Renal cortical epithelial cell (primary cell): ENCODE measurements at places on chromosomes 12 and 14. TPM values are rescaled to one million over a fixed set of nuclear protein-coding genes. Genes with fewer than 3 reads are reported as not detected.

The MYH6 gene
- total RNA-seq: not detected in 2 replicates

The PSME1 gene
- 209 and 265 TPM in 2 replicates for total RNA-seq

DNA sequence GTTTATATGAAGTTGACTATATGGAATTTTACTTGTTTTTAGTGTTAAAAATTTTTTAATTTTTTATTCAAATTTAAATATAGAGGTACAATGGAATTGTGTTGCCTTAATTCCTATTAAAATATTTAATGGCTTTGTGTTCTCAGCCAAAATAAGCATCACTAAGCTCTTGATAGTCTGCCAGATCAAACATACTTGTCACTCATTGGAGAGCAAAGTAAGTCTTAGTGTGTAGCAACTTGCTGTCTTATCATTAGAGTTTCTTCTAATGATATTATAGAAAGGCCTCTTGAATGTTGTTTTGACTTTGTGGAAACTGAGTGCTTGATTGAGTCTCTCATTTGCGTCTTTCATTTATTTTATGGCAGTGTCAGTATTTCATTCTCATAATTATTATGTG, 10.7 kb downstream of the SFSWAP start:
- DNase-seq: no peak

GRCh38 chr14:98701377-98701776, 570.6 kb downstream of the BCL11B start:
- DNase-seq: no peak

- DNase-seq: peak; percentile 51
Observed at GRCh38 chr12:53231921-53232645, at the start of gene RARG. RARG (minus strand) TSS chr12:53232209; CDS start chr12:53227545, 4,664 bp downstream.

DNA sequence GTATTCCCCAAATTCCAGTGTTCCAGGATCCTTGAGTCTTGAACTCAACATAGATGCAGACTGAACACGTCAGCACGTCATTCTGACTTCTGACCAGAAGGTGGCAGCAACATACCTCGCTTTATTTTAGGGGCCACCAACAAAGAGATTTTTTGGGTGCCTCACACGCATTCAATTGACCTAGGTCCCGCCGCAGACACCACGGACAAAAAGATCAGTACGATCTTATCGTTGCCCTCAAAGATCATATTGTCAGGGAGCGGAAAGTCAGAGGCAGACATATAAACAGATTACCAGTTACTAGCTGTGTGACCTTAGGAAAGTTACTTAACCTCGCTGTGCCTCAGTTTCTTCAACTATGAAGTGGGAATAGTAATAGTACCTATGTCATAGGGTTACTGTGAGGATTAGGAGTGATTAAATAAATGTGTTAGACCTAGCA, 6.5 kb upstream of the PRPH start:
- peak; percentile 40 for DNase-seq

DNA sequence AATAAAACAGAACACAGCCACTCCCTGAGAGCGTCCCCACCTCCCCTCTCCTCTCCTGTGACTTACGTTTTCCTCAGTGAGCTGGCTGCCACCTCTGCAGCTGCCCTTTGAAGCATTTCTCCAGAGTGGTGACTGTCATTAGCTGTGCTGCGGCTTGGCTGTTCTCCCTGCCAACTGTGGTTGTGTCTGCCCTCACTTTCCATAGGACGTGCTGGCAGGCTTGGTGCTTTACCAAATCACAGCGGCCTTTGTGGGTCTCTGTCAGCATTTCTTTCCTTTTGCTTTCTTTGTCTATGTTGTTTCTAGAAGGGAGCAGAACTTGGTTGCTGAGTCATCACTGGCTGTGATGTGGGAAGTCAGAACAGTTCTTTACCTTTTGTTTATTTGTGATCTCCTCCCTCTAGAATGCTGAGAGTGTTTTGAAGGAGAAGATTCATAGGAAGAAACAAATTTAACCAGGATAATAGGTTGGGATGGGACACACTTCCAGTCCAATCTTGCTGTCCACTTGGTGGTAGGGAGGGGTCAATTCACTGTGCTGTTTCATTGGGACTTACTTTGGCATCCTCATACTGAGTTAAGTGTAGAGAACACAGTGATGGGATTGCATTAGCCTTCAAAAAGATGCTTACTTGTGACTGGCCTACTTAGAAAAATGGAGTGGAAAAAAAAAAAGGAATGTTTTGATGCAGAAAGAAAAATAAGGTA, 88.2 kb downstream of the TMX1 start:
- DNase-seq: peak; percentile 77

- no peak for DNase-seq
Observed at GRCh38 chr12:47214771-47215170, 135.0 kb upstream of the AMIGO2 start.

DNA sequence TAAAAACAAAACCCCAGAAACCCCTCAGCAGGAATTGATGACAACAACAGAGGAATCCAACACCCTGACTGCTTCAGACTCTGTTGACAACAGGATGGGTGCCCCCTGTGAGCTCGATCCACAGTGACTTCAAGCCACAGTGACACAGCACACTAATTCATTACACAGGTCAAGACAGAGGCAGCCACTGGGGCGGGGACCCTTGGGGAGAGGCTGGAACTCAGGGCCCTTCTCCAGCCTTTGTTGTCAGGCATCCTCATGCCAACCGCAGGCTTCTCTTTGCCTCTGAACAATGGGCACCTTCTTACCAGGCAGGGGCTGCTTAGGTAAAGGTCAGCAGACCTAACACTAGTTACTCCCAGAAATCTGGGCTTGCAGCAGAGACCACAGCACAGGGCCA, 37.6 kb downstream of the ACADS start:
- DNase-seq: no peak

DNA sequence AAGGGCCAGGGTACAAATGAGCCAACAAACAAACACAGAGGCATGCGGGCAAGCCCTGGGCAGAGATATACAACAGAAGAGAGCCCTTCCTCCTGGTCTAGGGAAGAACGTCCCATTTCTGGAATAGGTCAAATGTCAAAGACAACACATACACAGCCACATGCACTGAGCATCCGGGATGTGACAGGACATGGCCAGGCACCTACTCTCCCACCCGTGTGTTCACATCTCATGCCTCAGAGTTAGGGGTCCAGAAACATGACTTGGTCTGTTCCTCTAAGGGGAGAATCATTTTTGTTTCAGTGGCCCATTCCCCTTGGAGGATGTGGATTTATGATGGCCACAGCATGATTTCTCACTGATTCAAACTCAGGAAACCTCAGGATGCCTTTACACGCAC, 801 bp upstream of the ASB2 start:
- DNase-seq: no peak
